ACHN (cell line): ENCODE measurements at places on chromosomes 1 and 21.

GRCh38 chr21:44942566-44942965, 2.7 kb downstream of the SLX9 start:
- DNase-seq = no peak

DNA sequence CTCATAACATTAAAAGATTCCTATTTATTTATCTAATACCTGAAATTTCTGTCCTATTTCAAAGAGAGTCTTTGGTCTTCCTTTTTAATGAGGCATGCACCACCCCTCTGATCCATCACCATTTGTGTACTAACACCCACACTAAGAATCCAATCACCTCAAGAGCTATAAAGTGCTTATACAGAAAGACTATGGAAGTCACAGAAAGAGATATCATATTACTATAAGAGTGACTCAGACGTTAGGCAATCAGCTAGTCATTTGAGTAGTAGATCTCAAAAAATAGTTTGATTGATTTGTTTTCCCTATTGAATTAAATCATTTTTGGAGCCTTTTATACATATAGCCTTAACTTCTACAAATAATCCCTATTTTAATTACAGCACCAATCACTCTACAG, 46.1 kb downstream of the NME7 start:
- no peak for DNase-seq

DNA sequence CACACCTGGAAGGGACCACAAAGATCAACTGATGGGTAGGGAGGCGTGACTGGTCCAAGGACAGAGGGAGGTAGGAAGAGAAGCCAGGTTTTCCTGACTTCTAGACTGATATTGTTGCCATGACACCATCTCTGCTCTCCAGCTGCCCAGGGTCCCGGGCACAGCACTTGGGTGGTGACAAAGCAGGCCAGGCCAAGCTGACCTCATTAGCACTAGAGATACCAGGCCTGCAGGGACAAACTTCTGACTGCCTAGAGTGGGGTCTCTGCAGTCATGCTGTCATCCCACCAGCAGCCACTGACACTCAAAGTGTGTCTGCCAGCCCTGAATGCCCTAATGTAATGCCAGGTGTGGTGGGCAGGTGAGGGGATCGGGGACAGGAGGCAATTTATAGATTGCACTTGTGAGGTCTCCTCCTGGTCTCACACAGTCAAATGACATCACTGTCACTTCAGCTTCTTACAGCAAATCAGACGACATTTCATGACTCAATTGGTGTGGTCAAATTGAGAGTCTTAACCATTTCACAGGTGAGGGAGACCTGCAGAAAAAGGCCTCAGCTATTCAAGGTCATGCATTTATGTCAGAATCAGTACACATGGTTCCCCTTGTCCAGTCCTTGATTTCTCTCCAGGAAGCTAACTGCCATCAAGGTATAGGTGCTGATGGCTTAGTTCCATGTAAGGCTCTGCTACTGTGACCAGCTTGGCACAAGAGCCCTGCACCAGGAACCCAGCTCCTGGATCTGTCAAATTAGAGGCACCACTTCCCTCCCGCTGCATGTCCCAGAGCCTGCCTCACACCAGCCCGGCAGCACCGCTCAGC, 2.7 kb downstream of the SLC9A1 start:
- no peak for DNase-seq

DNA sequence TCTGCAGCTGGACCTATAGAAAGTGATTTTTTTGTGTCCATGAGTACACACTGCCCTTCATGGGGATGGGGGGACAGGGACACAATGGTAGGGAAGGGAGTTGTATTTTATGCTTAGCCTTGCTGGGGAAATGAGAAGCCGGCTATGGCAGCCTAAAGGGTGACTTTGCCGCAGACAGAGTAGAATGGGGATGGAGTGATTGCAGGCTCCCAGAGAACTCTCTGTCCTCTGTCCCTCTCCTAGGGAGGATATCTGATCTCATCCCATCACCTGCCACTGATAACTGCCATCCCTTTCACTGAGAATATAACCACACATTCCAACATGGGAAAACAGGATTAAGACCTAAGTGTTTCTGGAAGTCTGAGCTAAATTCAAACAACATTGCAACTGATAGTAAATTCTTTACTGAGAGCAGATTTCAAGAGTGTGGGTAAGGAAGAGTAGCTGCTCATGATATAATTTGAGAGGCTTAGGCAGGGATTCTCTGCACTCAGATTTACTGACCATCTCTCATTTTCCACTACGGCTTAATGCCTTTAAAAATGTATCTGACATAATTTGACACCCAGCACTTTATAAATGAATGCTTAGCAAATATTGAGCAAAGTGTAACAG, 13.9 kb downstream of the SH2D1B start:
- no peak for DNase-seq

GRCh38 chr1:205369701-205370123, 13.0 kb upstream of the KLHDC8A start:
- no peak for DNase-seq

GRCh38 chr1:1858382-1859086, 32.4 kb downstream of the GNB1 start:
- DNase-seq = no peak

DNA sequence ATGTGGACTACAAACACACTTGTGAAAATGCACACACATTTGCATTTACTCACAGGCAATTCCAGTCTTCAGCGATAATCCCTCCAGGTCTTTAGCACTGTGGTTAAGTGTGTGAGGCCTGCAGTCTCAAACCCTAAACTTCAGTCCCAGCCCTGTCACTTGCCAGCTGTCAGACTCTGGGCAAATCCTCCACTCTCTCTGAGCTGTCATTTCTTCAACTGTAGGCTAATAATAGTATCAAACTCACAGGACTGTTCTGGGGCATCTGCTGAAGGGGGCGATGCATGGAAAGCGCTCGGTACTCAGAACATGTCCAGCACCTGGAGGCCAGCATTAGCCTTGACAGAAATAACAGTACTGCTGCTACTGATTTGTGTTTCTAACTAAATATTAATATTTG, 48.2 kb downstream of the NEK2 start:
- DNase-seq = no peak

- DNase-seq = peak; percentile 10
Observed at GRCh38 chr1:229156872-229157271, 114.0 kb upstream of the RAB4A start.

- DNase-seq = no peak
Observed at GRCh38 chr1:81452693-81453366, 347.9 kb upstream of the ADGRL2 start.
